Stimulated activated CD8-positive, alpha-beta memory T cell treated with anti-CD3 and anti-CD28 coated beads, Interleukin-2, amount 100 ng/mL, for 1 hour (primary cell): ENCODE measurements at places on chromosomes 13 and 19.

GRCh38 chr13:111898956-111899713 lies 167.8 kb upstream of the SOX1 start:
- DNase-seq: no peak

DNA sequence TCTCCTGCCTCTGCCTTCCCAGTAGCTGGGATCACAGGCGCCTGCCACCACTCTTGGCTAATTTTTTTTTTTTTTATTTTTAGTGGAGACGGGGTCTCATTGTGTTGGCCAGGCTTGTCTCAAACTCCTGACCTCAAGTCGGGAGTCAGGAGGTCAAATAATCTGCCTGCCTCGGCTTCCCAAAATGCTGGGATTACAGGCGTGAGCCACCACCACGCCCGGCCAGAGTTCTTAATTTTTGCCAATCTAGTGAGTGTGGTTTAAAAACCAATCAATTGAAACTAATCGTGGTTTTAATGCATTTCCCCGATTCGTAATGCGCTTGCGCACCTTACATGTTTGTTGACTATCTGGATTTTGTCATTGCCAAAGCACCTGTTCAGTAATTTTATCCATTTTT lies 37.0 kb downstream of the SKA3 start:
- no peak for DNase-seq

DNA sequence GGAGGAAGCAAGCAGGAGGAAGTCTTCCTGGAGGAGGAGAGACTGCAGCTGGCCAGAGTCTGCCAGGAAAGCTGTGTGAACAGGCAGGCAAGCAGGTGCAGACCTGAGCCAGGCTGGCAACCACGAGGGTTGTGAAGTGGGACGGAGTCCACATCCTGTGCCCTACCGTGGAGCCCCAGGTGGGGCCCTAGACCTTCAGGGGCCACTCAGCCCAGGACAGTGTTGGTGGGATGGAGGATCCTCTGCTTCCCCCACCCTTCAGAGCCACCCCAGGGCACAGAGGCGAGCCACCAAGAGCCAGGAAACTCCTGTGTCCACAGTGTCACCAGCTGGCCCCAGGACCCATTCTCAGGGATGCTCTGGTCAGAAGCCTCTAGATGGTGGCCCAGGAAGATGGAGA lies 8.4 kb upstream of the VSTM2B start:
- DNase-seq: no peak

GRCh38 chr13:28655561-28655960 lies 3.4 kb upstream of the POMP start:
- DNase-seq: no peak

DNA sequence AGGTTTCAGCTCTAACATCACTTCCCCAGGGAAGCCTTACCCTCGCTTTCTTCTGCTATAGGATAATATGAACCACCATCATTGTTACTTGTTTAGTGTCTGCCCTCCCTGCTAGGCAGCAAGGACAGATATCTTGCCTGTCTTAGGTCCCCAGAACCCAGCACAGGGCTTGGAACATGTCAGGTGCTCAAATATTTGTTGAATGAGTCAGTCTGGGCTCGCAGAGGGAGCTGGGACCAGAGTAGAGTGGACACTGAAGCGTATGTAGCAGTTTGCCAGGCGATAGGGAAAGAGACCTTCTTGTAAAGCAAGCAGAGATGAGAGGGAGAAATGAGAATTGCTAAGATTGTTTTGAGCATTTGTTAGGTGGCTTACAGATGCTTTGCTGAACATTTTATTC lies 11.7 kb downstream of the BCKDHA start:
- DNase-seq: no peak

DNA sequence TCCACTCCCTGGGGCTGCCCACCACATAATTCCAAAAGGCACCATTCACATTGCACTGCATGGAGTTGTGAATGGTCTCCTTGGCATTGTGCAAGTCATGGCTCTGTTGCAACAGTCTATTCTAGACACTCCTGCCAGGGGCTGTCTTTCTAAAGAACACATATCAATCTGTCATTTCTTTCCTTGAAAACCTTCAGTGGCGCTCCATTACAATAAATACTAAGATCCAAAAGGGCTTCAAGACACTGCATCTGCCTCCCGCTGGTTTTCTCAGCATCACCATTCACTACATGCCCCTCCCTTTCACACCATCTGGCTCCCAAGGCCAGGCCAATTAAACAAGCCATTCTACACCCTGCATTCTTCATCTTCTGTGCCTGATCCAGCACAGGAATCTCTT lies 32.2 kb upstream of the TM9SF2 start:
- DNase-seq: no peak

DNA sequence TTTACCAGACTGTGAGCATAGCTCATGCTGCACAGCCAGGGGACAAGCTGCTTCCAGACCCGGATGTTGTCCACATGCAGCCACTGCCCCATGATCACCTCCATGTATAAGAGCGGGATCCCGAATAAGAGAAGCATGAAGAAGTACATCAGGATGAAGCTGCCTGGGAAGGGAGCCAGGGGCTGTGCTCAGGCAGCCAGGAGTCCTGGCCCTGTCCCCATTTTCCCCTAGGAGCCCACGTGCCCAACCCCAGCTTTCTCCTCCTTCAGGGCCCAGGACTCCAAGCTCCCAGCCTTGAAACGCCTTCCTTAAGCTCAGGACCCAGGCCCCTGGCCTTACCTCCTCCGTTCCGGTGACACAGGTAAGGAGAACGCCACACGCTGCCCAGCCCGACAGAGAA lies 69.3 kb downstream of the SLC6A16 start:
- DNase-seq: no peak

- DNase-seq: no peak
Observed at GRCh38 chr19:10100163-10100785, 2.2 kb downstream of the ANGPTL6 start.

- no peak for DNase-seq
Observed at GRCh38 chr13:94620286-94620896, 18.7 kb downstream of the GPR180 start.

- no peak for DNase-seq
Observed at GRCh38 chr19:38193445-38193844, 30.6 kb downstream of the DPF1 start.

DNA sequence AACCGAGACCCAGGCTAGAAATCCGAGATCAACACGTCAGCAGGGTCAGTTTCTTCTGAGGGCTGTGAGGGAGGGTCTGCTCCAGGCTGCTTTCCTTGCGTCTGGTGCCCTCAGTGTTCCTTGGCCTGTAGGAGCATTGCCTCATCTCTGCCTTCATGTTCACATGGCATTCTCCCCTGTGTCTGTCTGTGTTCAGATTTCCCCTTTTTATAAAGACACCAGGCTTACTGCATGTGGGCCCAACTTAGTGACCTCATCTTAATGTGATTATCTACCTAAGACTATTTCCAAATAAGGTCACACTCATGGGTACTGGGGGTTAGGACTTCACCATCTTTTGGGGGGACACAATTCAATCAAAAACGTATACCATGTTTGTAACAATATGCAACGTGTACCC lies 57.2 kb upstream of the C1QTNF9 start:
- DNase-seq: no peak

- no peak for DNase-seq
Observed at GRCh38 chr13:22372261-22372660, 701.4 kb downstream of the FGF9 start.

GRCh38 chr19:51531349-51532315 lies at the start of gene SIGLEC6:
TSS of gene SIGLEC6 (minus strand) at chr19:51531670. CDS start at chr19:51531648, 22 bp downstream.
- DNase-seq: no peak

DNA sequence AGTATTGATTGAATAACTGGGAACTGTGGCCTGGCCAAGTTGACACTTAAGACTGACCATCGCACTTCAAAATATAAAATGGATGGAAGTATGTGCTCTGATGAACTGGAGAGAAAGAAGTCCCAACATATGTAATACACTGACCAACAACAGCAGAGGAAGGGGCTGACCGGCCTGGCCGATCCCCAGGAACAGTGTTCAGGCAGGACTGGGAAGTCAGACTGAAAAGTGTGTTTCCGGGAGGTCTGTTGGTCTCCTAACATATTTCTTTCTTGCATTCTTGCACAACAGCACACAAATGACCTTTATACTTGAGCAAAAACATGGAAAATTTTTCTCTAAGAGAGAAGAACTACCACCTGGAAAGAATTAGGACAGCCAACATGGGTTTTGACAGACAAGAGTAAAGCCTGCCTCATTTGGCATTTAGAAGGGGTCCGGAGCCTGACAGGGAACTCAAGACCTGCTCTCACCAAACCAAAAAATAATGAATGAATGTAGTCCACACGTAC lies 297.8 kb downstream of the OXGR1 start:
- no peak for DNase-seq

DNA sequence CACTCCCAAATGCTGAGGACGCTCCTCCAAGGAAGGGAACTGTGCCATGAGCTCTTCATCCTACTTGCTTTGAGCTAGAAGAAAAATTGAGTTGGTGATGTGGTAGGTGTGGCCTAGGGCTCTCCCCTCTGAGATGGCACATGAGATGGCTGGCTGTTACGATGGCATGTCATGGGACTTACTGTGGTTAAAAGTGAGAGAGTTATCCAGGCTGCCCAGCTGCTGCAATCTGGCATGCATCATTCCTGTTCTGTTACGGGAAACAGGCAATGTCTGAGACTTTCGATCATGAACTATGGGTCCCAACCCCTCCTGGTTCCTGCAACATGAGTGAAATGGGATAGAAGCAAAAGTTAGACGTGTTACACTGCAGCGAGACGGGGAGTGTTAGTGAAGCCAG lies 93.3 kb upstream of the SLC15A1 start:
- no peak for DNase-seq

GRCh38 chr13:40221131-40221459 lies 445.3 kb downstream of the FOXO1 start:
- DNase-seq: no peak

DNA sequence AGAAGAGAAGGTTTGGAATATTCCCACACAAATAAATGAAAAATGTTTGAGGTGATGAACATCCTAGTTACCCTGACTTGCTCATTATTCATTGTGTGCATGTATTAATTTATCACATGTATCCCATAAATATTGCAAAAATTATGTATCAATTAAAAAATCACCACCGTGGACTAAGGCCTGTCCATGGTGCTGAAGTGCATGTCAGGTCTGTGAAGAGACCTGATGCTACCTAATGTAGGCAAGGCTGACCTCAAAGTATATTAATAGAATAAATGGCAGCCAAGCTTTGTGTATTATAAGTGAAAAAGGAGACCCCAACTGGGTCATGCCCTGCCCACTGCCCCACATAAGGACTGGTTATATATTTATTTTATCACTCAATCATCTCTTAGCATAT lies 34.4 kb upstream of the ZNF835 start:
- DNase-seq: no peak

GRCh38 chr13:66323745-66324347 lies 906.3 kb downstream of the PCDH9 start:
- DNase-seq: no peak

- DNase-seq: no peak
Observed at GRCh38 chr19:45528744-45529419, 21.6 kb downstream of the VASP start.

GRCh38 chr13:49569993-49570689 lies 15.2 kb downstream of the RCBTB1 start:
- no peak for DNase-seq

DNA sequence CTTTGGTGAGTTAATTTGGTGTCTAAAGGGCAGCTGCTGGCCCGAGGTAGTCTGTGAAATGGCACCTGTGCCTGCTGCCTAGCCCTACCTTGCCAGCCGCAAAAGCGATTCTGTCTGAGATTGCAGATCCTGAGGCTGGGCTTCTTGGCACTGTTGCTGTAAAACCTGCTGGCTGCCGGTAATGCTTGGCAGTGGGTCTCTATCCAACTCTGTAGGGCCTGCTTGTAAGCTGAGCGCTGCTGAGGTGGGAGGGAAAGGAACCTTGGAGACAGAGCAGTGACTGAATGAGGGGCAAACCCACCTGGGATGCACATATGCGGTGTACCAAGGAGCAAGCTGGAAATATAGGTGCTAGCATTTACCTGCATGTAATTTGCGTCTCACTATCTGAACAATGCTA lies 11.7 kb downstream of the LCP1 start:
- no peak for DNase-seq

- DNase-seq: no peak
Observed at GRCh38 chr13:106417467-106418110, 117.9 kb downstream of the EFNB2 start.
